ENCODE measurements at places on chromosomes 3 and 15.

GRCh38 chr3:107938143-107938542, 152.7 kb downstream of the CD47 start:
- DNase-seq = no peak

DNA sequence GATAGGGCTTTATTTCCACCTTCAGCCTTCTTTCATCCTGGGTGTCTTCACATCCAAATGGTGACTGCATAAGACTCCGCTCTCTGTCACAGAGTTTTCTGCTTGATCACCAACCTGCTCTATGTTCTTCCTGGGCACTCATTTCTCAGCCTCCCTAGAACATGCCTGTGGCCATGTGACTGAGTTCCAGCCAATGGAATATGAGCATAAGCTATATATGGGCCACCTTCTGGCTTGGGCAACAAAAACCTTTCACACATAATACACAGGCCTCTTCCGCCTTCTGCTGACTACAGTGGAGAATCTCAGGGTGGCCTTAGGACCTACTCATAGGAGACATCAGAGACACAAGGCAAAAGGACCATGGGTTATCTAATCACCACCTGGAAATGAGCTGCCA, 51.2 kb upstream of the MED12L start:
- no peak for DNase-seq

DNA sequence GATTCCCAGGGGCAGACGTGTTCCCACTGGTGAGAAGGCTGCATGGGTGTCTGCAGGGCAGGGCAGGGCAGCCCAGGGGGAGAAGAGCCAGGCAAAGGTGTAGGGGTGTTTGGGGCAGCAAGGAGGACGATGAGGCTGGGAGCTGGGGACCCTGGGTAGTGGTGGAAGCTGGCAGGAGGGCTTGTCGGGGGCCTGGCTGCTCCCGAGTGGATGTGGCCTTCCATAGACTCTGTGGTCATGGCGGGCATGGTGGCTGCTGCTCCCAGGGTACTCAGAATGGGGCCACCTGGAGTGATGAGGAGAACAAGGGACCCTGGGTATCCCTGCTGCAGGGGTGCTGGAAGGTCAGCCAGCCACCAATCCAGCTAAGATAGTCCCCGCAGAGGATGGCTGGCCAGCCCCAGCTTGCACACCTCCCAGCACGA, 107.5 kb downstream of the WNT7A start:
- peak; percentile 29 for DNase-seq

- DNase-seq = no peak
These were observed 91.1 kb upstream of the RNF7 start for GRCh38 chr3:141646760-141647561.

DNA sequence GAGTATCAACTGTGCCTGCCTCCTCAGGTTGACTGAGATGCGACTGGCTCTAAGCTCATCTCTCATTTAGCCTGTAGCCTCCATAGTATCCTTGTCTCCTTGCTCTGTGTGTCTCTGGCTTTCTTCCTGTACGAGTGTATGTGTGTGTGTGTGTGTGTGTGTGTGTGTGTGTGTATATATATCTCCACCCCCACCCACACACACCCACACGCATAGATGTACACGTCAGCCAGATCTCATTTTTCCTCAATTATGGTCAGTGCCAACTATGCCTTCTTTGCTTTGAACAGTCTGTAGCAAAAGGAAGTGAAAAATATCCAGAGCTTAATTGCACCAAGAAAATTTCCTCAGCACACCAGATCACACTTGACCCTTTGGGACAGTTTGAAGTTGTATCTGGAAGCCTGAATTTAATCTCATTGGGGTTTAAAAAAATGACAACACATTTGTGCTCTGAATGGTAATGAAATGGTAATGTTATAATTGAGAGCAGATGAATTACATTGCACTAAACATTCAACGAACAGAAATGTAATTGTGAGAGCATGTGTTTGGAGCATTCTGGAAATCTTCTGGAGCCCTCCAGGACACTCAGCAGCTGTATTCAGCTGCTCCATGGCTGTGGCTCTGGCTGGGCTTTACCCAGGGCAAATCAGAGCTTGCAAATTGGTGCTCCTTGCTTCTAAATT, 63.6 kb downstream of the RYR3 start:
- no peak for DNase-seq

GRCh38 chr3:134232151-134232550, 18.5 kb downstream of the RYK start:
- no peak for DNase-seq

GRCh38 chr3:59771768-59772181, 722.0 kb upstream of the CFAP20DC start:
- no peak for DNase-seq

DNA sequence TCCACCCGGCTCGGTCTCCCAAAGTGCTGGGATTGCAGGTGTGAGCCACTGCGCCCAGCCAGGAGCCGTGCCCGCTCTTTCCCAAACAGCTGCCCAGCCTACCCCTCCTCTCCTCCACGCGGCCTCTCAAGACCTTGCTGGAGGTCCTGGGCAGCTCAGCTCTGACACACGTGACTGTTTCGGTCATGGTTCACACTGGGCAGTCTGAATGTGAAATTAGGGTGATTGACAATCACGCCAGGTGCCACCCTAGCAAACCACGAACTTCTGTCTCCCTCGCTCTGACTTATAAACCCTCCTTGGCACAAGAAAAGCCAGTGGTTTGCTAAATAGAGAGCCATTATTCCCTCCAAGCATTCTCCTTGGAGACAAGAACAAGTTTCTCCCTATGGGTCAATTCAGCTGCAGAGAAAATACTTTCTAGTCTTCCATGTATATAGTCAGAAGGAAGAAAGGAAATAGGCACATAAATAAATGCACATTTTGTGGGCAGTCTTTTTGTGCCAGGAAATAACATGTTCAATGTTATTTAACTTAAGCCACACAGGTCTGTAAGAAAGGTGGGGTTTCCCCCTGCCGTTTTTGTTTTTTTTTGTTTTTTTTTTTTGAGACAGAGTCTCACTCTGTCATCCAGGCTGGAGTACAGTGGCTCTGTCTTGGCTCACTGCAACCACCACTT, 121.9 kb upstream of the MEF2A start:
- no peak for DNase-seq

DNA sequence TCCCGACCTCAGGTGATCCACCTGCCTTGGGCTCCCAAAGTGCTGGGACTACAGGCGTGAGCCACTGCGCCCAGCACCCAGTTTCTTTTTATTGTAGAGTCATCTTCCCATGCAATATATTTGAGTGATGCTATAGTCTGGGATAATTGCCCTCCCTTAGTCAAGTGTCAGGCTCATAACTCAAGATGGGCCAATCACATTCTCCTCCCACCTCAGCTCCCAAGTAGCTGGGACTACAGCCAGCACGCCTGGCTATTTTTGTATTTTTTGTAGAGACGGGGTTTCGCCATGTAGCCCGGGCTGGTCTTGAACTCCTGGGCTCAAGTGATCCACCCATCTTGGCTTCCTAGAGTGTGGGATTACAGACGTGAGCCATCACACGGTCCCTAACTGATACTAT, 15.2 kb upstream of the PTPN9 start:
- DNase-seq = no peak

DNA sequence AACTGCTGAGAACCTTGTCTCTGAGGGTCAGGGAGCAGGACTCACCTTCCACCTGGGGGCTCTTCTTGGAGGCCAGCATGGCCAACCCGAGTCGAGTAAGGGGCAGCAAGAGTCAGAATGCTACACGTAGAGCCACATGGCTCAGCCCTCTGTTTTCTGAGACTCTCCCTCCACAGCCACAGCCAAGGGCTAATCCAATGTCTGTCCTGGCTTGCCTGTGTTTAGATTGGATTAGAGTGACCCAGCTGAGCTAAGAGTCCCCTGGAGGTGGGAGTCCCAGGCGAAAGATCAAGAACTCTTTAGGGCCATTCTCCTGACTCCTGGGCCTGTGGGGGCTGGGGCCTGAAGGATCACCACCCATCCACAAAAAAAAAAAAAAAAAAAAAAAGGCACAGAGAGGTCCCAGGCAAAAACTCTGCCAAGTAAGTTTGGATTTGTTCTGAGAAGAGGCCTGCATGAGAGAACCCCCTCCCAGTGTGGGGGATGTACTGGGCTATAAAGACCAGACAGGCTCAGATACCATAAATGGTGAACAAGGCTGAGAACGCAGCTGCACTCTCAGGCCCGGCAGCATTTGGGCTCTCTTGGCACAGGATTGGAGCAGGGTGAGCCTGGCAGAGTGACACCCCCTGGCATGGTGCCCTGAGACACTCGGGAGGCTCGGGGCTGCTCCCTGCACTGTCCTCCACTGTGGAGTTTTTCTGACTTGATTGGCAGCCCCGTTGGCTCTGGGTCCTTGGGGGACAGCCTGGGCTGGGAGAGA, 88.0 kb upstream of the OSBPL11 start:
- DNase-seq = no peak

- no peak for DNase-seq
These were observed 3.5 kb downstream of the PFN2 start for GRCh38 chr3:149967086-149967685.

DNA sequence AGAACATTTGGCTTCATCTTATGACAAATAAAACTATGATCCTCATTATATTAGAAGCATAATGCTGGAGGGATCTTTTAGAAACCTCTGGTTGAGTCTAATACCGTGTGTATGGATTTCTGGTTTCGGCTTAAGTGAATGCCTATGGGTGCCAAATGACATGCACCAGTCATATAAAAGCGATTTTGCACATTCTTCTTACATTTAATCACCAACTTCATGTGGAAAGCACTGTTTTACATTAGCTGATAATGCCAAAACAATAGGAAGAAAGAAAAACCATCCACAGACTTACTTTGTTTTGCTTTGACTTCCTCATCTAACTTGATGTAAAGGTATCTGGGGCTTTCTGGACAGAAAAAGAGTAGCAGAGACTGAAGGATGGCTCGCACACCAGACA, 20.9 kb downstream of the SLC2A2 start:
- DNase-seq = no peak
